ENCODE measurements at places on chromosomes 6 and 20.

GRCh38 chr20:59661621-59662020 is 57.3 kb downstream of the PHACTR3 start:
- DNase-seq: no peak

GRCh38 chr6:158560836-158561320 is 987 bp downstream of the TMEM181 start:
- no peak for DNase-seq

DNA sequence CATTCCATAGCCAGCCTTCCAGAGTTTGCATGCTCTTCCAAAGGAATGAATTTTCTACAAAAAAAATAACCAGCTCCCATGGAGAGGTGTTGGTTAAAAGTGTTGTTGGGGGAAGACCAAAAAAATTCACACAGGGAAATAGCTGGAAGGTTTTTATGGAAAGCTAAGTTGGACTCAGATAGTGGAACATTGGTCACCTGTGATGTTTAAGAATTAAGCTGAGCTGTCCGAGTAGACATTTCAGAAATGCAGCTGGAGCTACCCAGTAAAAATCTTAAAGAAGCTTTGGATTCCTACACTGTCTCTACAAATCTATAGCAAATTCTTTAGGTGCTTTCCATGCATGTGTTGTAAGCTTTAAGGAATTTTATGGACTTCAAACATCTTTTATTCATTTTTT is 155.5 kb downstream of the THBS2 start:
- DNase-seq: no peak

DNA sequence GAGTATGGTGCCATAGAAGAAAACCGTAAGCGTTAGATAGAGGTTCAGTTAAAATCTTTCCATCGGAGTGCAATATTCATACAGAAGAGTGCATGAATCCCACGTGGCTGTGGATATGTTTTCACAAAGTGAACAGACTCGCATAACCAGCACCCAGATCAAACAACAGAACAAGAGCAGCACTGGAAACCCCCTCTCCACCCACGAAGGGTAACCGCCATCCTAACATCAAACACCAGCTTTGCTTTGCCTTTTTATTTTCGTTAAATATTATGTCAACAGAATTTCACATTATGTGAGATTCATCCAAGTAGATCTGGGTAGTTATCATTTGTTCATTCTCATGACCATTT is 4.7 kb downstream of the GTSF1L start:
- peak; percentile 51 for DNase-seq

GRCh38 chr6:26195924-26196845 is 109.0 kb downstream of the HFE start:
- no peak for DNase-seq

DNA sequence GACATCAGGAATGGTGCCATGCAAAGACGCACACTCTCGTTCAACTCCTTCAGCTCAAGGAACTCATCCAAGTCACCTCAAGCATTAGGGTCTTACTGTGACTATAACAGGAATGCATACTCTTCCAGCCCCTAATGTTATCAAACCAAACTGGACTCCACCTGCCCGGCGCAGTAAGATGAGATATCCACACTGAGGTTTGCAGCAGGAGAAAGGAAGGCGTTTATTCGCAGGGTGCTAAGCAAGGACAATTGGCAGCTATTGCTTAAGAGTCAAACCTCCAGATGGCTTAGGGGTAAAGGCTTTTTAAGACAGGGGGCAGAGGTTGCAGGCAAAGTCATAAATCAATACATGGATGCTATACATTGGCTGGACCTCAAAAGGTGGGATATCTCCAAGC is 159.4 kb upstream of the TAB2 start:
- DNase-seq: no peak

DNA sequence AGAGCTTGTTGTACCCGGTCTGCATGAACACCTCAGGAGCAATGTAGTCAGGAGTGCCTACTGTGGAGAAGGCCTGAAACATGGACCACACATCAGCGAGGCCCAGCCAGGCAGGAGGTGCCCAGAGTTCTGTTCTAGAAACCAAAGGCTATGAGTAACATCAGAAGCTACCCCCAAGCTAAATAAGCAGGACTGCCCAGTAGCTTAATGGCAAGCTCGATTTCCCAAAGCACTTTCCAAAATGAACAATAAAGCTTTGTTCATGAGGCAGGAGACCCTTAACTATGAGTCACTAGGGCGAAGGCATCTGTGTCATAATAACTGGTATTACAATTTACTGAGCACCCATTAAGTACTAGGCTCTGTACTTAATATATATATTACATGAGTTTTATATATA is 47.4 kb downstream of the STK38 start:
- no peak for DNase-seq

- no peak for DNase-seq
These were observed 26.8 kb downstream of the MANBAL start for GRCh38 chr20:37316116-37316774.

DNA sequence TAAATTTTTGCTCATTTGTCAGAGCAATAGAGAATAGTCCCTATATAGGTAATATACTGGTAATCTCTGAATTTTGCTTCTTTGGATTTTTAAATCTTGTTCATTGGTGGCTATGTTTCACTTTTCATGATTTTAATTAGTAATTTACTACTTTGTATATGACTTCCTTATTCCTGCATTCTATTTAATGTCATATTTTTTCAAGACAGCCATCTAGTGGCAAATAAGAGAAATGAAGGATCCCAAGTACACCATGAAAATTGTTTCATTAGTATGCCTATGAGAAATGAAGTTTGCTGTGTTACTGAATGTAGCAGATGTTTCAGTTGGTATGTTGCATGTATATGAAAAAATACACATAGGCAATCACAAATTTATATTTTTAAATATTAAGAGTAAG is 82.4 kb downstream of the ZNF292 start:
- no peak for DNase-seq

GRCh38 chr20:14199111-14199510 is 138.3 kb downstream of the FLRT3 start:
- DNase-seq: no peak

DNA sequence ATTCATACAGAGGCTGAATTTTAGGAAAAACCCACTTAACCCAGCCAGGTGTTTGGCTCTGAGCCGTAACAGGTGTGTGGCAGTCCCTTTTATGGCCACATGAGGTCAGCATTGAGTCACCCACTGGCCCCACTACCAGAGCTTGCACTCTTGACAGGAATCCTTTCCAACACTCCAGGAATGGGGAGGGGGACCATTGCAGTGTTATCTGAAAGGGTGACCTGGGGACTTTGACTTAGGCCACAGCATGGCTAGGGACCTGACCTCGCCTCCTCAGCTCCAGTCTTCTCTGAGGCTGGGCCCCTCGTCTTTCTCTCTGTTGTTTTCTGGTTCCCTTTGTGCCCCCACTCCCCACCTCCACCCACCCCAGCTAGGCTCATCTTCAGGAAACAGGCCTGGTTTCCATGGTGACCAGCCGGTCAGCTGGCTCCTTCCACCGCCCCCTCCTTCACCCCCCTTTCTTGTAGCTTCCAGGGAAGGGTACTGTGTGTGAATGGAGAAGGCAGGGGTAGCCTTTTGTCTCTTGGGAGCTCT is 2.1 kb upstream of the TMEM151B start:
- peak; percentile 60 for DNase-seq

GRCh38 chr6:17585766-17586490 is 14.2 kb upstream of the FAM8A1 start:
- no peak for DNase-seq

GRCh38 chr6:40674170-40674569 is 87.0 kb upstream of the LRFN2 start:
- no peak for DNase-seq

DNA sequence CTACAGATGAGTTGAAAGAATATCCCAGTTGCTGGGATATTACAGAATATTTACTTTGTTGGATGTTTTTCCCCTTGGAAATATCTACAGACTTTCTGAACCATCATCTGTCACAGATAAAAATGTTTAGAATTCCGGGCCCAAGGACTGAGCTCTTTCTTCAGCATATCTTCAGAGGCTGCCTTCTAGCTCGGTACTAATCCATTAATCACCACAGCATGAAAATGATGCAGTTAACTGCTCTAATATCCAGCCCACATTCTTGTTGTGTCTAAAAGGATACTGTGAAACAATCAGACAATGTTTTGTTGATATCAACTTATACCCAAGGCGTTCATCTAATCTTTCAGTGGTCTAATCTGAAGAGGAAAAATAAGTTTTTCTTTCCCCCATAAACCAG is 247.4 kb downstream of the TBC1D32 start:
- no peak for DNase-seq

DNA sequence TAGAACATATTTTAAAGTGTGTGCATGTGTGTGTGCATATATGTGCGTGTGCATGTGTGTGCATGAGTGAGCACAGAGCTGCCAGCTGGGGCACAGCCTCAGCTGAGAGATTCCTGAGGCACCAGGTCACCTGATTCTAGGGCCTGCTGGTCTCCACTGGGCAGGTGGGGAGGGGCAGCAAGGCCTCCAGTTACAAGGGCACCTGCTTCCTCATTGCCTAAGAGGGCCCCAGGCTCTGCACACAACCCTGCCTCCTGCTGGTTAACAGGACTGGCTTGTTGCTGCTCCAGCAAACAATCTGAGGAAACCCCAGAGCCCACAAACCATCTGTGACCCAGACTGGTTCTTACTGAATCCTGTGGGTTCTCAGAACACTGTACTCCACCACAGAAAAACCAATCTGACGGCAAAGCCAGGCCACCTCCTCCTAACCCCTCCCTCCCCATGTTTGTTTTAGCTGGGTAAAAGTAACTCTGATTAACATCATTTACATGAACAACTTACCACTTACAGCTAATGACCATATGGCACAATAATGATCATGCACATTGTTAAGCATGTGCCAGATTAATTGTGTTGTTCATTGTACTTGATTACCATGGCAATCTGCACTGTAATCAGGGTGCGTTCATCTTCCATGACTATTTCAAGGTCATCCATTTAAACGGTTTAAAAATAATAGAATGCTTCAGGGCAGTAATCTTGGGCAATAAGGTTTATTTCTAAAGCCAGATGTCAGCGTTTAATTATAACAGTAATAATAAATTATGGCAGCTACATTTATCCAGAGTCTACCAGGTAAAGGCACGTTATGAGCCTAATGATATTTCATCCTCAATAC is 23.1 kb upstream of the UBE2J1 start:
- peak; percentile 11 for DNase-seq

DNA sequence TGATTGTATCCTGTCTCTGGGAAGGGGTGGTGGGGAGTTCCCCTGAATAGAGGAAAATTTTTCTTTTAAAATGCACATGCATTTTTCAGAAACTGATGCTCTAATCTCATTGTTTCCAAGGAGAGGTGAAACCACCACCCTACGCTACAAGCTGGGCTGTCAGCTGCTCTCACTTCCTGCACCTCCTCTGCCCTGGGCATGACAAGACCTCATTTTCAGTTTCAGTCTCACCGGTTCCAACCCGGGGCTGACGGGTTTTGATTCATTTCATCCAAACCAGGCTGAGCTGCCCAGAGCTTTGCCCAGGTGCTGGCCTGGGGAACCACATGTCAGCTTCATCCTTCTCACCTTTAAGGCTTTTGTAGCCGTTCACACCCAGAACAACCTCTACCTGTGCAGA is 99.7 kb downstream of the EYA2 start:
- DNase-seq: no peak

GRCh38 chr6:109793792-109794191 is 102.7 kb downstream of the FIG4 start:
- no peak for DNase-seq

GRCh38 chr20:35274172-35275092 is 3.5 kb downstream of the MMP24OS start:
- no peak for DNase-seq

- DNase-seq: no peak
These were observed 12.5 kb downstream of the PTK7 start for GRCh38 chr6:43088654-43089056.

DNA sequence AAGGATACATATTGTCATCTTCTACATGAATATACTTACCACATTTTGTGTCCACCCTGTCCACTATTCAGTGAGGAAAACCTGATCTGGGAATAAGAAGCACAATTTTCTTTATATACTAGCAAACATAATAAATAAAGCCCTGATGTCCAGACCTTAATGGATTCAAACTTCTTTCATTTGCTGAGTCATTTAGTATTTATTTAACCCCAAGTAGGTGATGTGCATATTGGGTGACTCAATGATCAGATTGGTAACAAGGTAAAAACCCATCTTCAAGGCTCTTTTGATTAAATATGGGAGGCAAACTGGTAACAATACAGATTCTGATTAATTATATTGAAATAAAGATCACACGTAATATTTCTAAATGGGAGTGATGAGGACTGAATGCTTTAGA is 1159.8 kb upstream of the EYS start:
- DNase-seq: no peak

DNA sequence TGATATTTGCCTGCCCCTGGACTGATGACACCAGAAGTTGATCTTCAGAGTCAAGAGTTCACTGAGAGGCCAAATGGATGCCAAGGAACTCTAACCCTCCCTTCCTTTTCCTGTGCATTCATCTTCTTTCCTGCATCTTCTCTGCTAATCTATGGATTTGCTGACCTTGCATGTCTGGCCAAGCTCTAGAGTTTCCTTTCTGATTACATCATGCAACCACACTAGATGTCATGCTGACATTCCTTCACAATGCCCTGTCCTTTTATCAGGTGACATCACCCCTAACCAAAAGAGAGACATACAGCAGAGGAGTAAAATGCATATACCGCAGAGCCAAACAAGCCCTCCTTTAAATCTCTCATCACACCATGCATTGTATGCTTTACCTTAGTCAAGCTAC is 487.6 kb downstream of the TFAP2A start:
- no peak for DNase-seq

- DNase-seq: no peak
These were observed 30.3 kb upstream of the GCM1 start for GRCh38 chr6:53178837-53179432.

DNA sequence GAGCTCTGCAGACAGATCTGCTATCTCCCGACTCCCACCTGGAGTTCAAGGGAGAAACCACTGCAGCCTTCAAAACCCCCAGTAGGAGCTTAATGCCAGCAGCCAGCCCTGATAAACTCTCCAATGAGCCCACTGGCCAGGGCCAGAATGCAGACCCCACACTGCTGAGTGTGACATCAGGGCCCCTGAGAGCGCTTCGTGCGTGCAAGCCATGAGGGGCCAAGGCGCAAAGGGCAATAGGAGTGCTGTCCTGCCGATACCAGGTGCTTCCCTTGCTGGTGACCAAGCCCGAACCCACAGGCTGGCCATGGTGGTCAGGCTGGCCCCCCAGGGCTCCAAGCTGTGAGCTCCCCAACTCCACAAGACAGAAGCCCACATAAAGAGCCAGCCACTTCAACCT is 33.2 kb upstream of the CST7 start:
- DNase-seq: no peak

- no peak for DNase-seq
These were observed 23.2 kb downstream of the L3MBTL3 start for GRCh38 chr6:130041594-130041993.

GRCh38 chr6:3836566-3836965 is 12.6 kb upstream of the FAM50B start:
- no peak for DNase-seq

- no peak for DNase-seq
These were observed 333.2 kb downstream of the SAMD5 start for GRCh38 chr6:147841547-147842148.

DNA sequence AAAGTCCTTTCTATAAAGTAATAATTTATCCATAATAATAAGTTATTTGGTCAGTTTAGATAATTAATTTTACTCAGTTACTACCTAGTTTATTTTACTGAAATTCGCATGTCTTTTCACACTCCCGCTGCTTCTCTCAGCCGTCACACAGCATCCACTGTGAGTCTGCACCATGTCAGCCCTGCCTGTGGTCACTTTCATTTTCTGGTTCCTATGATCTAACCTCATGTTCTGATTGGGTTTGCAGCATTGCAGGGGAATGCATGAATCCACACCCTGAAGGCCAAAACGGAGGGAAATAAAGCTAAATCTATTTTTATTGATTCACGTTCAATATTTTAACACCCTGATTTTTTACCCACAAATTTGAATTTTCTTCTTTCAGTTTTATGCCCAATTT is 47.4 kb downstream of the PDE10A start:
- DNase-seq: no peak
